ENCODE measurements at places on chromosomes 16 and 17.

GRCh38 chr17:5864741-5865657 is 205.2 kb upstream of the WSCD1 start:
- DNase-seq, result no peak

GRCh38 chr17:79024901-79025737 is 1.1 kb downstream of the C1QTNF1 start:
- DNase-seq, result no peak

DNA sequence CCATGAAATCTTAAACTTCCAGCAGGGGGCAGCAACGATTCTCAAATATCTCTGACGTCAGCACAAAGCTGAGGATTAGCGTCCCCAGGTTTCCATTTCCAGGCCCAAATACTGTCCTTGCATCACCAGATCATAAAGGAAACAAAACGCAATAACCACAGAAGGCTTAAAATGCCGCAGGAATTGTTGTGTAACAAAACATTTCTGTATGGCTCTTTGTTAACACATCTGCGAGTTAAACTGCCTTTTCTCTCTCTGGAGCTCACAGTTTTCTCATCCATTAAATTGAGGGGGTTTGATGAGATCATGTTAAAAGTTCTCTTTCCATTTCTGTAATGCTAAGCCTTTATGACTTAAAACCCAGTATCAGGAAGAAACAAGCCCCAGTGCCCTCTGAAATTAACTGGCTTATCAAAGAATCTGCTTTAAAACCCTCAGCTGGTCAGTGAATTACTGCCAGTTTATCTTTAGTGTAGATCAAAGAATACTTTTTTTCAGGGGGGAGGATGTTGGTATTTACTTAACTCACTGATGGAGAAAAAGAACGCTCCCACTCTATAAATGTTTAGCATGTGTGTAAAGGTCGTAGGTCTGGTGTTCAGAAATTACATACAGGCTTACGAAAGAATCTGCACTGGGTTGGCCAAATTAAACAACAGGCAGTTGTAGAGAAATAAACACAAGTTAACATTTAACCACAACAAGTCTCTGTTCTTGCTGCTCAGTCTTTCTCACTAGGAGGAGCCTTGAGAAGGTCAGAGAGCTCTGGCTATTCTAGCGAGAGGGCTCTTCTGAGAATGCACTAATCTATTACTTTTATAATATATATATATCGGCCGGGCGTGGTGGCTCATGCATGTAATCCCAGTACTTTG is 10.6 kb upstream of the TERF2 start:
- DNase-seq, result peak; percentile 64

DNA sequence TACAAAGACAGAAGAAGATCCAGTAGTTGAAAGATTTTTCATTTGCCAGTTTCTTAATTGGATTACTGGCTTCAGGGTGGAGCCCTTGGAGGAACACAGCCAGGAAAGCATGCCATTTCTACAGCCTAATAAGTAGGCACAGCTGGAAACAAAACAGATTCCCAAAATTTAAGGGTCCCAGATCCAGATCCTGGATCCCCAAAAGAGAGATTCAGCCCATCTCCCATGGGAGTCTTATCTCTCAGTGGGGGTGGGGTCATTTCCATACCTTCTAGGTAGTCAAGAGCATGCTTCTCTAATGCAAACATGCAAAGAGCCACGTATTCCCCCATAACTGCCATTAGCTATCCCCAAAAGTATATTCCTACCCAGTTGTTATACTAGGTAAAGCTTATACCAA is 49.9 kb downstream of the SCPEP1 start:
- no peak for DNase-seq

DNA sequence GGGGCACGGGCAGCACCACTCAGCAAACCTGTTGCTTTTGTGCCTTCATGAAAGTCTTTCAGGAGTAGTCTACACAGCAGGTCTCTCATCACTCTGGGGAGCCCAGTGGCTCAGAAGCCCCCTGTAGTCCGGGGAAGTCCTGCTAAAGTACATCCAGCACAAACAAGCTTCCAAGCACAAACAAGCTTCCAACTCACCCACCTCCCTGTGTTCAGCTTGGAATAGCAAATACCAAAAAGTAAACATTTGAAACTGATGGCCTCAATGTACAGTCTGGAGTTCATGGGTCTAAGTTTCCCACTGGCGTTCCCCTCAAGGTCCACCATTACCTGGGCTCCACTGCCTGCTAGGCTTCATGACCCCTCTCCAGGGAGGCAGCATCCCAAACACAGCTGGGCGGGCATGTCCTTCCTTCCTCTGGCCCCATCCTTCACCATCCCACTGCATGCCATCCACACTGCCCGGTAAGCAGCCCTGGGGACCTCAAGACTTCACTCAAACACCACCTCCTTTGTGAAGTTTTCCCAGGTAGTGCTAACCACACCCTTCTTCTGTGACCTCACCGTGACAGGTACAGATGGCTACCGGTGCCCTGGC is 62.8 kb upstream of the SIAH1 start:
- no peak for DNase-seq

DNA sequence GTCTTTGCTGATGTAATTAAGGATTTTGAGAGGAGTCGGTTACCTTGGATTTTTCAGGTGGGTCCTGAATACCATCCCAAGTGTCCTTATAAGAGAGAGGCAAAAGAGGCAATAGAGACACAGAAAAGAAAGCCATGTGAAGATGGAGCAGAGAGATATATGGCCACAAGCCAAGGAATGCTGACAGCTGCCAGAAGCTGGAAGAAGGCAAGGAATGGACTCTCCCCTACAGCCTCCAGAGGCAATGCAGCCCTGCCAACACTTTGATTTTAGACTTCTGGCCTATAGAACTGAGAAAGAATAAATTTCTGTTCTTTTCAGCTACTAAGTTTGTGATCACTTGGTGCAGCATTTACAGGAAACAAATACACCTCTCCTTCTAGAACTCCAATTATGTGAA is 8.2 kb upstream of the RNFT1 start:
- DNase-seq, result no peak

DNA sequence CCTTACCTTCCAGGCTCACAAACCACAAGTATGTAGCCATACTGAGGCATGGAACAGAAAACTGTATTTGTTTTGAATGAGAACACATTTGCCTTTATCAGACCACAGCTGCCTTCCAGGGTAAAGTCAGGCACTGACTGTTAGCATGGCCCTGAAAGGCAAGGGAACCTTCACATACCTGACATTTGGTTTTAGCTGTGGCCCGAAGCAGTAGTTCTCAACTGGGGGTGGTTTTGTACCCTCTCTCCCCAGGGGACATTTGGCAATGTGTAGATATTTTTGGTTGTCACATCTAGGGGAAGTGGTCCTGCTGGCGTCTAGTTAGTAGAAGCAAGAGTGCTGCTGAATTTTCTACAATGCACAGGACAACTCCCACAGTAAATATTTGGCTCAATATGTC is 9.2 kb downstream of the HERPUD1 start:
- DNase-seq, result no peak

All from activated CD4-positive, alpha-beta T cell treated with anti-CD3 and anti-CD28 coated beads, Interleukin-2, amount 50 U/mL, for 1 hour (primary cell).